H1 (cell line): ENCODE measurements at places on chromosomes 5 and 9. TPM values are rescaled to one million over a fixed set of nuclear protein-coding genes. Genes with fewer than 3 reads are reported as not detected.

DNA sequence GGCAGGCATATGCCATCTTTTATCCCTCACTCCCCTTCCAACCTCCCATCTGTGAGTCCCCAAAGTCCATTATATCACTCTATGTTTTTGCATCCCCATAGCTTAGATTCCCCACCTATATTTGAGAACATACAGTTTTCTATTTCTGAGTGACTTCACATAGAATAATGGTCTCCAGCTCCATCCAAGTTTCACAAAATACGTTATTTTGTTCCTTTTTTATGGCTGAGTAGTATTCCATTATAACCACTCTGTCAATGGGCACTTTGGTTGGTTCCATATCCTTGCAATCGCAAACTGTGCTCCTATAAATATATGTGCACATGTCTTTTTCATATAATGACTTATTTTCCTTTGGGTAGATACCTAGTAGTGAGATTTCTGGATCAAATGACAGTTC, 178.6 kb downstream of the GAS1 start:
- no peaks in the 10 kb centered on the region for H3K4me1 ChIP-seq
- H3K4me3 ChIP-seq = no peak overlapping the region
- H3K27me3 ChIP-seq = no peaks in the 10 kb centered on the region
- H3K27ac ChIP-seq = no peak overlapping the region
- no peak for DNase-seq
- no peaks in the 10 kb centered on the region for H3K36me3 ChIP-seq

DNA sequence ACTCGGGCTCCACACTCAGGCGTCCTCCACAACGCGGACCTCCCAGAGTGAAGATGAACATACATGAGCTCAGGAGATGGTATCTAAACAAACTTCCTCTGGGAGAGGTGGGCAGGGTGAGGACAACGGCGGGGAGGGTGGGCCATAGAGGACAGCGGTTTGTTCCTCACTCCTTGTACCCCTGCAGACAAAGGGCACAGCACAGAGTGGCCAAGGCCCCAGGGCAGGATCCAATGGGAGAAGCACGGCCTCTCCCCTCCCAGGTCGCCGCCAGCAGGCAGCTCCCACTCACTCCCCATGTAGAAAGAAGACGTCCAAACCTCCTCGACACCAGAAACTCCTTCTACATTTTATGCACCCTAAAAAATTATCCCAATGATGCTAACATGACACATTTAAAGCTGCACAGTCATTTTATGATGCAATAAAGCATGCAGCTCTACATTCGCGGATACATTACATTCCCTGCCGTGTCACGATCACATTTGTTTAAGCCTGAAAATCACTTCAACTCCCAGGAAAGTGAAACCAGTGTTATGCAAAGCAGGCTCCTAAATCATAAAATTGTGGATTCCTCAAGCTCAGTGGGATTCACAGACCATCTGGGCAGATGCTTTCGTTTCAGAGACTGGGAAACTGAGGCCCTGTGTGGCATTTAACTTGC, 87.5 kb upstream of the SARDH start:
- H3K36me3 ChIP-seq = no peaks in the 10 kb centered on the region; the same call in 1 of the 2 replicates
- no peak overlapping the region for H3K4me3 ChIP-seq

DNA sequence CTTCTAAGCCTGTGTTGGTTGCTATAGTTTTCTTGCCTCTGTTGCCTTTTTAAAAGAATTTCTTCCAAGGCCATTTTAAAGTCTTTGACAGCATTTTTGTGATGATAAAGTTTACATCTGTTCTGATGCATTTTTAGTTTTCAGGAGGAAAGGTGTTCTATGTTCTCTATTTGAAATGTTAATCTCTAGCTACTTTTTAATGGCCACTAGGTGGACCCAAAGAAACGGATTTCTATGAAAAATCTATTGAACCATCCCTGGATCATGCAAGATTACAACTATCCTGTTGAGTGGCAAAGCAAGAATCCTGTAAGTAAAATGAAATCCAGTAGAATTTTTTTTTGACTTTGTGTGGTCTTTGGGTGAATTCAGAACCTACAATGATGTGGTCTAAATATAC, 60.2 kb downstream of the MELK start:
- no peak overlapping the region for H3K27ac ChIP-seq
- H3K36me3 ChIP-seq = peaks cover 36% of the 10 kb centered on the region; the same call in 1 of the 2 replicates
- no peaks in the 10 kb centered on the region for H3K4me1 ChIP-seq
- no peak for DNase-seq
- H3K27me3 ChIP-seq = no peaks in the 10 kb centered on the region
- H3K4me3 ChIP-seq = no peak overlapping the region

ECM2 gene
- not detected in 2 replicates for total RNA-seq

RANBP3L gene
- not detected in 2 replicates for total RNA-seq

FCN2 gene
- total RNA-seq = not detected in 2 replicates

ACTL7B gene
- total RNA-seq = not detected in 2 replicates

DNA sequence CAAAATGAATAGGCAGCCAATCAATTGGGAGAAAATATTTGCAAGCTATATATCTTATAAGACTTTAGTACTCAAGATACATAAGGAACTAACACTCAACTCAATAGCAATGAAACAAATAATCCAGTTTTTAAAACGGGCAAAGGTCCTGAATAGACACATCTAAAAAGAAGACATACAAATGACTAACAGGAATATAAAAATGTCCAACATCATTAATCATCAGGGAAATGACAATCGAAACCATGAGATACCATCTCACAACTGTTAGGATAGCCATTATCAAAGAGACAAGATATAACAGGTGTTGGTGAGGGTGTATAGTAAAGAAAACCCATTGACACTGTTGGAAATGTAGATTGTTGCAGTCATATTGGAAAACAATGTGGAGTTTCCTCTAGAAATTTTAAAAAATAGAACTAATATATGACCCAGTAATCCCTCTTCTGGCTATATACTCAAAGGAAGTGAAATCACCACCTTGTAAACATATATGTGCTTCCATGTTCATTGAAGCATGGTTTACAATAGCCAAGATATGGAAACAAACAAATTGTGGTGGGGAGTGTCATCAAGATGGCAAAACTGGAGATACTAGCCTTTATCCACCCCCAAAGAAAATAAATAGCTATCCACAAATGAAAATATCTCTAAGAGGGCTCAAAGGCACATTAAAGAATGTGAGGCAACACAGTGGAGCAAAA, 13.9 kb upstream of the BTNL3 start:
- no peak overlapping the region for H3K27ac ChIP-seq
- no peak for DNase-seq
- H3K36me3 ChIP-seq = no peaks in the 10 kb centered on the region
- no peaks in the 10 kb centered on the region for H3K27me3 ChIP-seq
- no peaks in the 10 kb centered on the region for H3K4me1 ChIP-seq
- no peak overlapping the region for H3K4me3 ChIP-seq

- no peaks in the 10 kb centered on the region for H3K27me3 ChIP-seq
- H3K4me1 ChIP-seq = no peaks in the 10 kb centered on the region
- DNase-seq = no peak
These were observed 106.3 kb downstream of the GDA start for GRCh38 chr9:72255569-72255968.

NOXA1 gene
- 0.34 and 0.55 TPM in 2 replicates for total RNA-seq

PCDHGB1 gene
- total RNA-seq = 2.8 and 3.9 TPM in 2 replicates

- no peak overlapping the region for H3K27ac ChIP-seq
- no peaks in the 10 kb centered on the region for H3K4me1 ChIP-seq
These were observed 240.0 kb downstream of the SMARCA2 start for GRCh38 chr9:2255128-2255527.

GRCh38 chr9:70537084-70537483, 122.6 kb upstream of the KLF9 start:
- no peak overlapping the region for H3K27ac ChIP-seq
- no peaks in the 10 kb centered on the region for H3K4me1 ChIP-seq
- no peaks in the 10 kb centered on the region for H3K36me3 ChIP-seq

- H3K4me1 ChIP-seq = no peaks in the 10 kb centered on the region
- no peaks in the 10 kb centered on the region for H3K36me3 ChIP-seq
- H3K27me3 ChIP-seq = no peaks in the 10 kb centered on the region
- H3K4me3 ChIP-seq = no peak overlapping the region
These were observed 444.2 kb downstream of the ACTL7B start for GRCh38 chr9:108411632-108412031.
